ENCODE measurements at places on chromosomes 1 and 21.

GRCh38 chr1:223246476-223247112, 103.5 kb upstream of the TLR5 start:
- no peak for DNase-seq

DNA sequence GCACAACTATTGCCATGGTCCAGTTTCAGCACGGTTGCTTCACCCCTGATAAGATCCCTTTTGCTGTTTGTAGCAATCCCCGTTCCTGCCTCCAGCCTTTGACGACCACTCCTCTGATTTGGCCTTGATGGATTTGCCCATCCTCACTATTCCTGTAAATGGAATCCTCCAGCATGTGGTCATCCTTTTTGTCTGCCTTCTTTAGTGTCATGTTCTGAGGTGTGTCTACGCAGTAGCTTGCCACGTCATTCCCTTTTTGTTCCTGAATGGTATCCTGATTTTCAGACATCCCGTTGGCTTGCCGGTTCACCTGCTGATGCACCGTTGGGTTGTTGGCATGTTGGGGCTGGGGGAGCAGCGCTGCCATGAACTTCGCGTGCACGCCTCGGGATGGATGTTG, 7.8 kb downstream of the AJAP1 start:
- no peak for DNase-seq

DNA sequence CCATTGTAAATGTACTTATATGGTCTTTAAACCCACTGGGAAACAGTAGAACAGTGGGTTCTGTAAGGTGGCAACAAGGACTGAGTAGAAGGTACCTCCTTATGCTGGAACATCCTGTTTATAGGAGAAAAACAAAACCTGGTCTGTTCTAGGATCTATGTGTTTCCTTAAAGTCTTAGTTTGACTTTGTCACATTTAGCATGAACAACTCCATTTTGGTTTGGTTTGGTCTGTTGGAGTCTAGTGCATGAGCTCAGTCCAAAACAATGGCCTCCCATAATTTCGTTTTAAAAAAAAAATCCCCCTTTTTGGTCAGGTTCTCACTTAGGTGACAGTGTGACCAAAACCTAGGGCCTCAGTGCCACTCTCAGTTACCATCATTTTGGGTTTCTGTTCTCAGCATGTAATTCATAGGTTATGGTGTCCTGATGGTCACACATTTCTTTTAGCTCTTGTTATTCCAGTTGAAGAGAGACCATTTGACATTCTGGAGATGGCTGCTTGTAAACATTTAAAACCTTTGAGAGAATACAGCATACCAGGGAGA, 66.4 kb upstream of the IL12RB2 start:
- DNase-seq, result no peak

DNA sequence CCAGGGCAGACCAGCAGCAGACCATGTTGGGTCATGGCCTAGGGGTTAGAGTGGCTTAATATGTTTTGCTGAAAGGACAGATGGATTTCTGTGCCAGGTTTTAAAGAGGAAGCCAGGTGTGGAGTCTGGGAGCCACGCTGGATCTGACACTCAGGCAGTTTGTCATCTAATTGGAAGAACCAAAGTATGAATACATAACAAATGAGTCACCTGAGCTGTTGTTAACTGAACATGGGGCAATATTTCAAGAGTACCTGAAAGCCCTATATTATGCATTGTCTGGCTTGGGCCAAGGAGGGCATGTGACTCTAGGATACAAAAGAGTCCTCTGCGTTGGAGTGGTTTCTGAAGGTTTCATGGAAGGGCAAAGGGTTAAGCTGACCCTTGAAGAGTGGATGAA, 70.6 kb downstream of the LMO4 start:
- DNase-seq, result no peak

DNA sequence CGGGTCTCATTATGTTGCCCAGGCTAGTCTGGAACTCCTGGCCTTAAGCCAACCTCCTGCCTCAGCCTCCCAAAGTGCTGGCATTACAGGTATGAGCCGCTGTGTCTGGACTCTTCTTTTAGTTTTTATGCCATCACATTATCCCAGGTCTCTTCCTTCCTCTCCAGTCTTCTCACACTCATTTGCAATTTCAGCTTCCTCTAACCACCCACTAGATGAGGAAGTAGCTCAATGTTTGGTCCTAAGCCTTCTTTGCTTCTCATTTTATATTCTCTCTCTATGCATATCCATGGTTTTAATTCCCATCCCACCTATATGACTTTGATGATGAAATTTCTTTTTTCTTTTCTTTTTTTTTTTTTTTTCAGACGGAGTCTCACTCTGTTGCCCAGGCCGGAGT, 3.1 kb upstream of the ZBTB8A start:
- no peak for DNase-seq

- no peak for DNase-seq
These were observed 143.6 kb downstream of the LRRC7 start for GRCh38 chr1:69711190-69711930.

DNA sequence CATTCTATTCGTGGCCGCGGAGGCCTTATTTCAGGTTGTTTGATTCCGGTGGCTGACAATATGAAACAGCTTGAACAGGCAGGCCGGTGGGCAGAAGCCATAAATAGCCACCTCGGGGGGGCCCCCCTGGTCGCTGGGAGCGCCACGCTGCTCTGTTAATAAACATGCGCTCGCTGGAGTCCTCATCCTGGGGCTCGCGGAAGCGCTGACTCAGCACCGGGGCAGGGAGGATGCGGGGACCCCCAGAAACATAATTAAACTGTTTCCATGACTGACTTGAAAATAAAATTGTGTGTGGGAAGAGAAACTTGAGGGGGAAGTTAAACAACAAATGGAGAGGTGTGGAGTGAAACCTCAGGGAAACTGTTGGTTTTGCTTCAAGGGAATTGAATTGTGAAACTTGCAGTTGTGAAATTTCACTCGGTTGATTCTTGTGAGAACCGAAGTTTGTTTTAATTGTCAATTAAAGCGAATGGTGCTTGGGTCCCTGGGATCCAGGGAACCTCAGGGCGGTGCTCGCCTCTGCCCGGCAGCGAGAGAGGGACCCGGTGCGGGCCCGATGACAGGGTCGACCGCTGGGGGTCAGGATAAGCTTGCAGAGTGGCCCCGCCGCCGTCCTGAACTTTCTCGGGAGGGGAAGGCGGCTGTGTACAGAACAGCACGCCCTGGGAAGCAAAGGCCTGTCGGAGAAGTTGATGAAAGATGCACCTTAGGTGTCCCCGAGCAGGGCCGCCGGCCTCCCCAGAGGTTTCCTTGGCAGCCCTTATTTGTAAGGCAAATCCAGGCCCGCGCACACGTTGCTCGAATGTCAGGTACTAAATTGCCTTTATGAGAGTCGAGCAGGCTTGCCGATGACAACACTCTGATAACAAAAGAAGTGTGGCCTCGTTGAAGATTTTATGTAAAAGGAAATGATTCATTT, 176.9 kb upstream of the LMO4 start:
- DNase-seq, result peak; percentile 17

DNA sequence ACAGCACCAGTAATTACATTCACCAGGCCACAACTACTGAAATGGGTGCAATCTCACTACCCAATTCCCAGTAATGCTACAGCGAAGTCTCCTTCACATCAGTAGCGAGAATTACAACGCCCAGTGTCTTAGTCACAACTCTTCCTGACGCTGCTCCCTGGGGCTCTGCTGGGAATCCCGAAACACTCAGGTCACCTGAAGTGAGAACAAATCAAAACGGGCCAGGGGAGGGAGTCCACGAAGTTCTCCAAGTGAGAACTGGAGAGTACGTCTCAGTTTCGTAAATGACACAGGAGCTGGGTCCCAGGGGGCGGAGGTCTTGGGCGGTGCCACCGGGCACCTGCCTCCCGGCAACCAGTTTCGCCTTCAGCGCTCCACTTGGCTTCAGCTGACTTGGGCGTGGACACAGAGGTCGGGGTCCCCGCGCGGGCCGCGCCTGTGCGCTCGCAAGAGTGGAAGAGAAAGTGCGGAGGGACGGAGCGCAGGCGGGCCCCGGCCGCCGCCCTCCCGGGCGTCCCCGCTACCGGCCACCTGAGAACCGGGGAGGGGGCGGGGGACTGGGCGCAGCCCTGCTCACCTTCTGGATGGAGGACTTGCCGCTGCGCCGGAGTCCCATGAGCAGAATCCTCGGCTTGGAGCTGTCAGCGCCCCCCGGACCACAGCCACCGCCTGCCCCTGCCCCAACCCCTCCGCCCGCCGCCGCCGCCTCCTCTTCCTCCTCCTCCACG, 575 bp downstream of the RRAGC start:
- DNase-seq, result peak; percentile 16

DNA sequence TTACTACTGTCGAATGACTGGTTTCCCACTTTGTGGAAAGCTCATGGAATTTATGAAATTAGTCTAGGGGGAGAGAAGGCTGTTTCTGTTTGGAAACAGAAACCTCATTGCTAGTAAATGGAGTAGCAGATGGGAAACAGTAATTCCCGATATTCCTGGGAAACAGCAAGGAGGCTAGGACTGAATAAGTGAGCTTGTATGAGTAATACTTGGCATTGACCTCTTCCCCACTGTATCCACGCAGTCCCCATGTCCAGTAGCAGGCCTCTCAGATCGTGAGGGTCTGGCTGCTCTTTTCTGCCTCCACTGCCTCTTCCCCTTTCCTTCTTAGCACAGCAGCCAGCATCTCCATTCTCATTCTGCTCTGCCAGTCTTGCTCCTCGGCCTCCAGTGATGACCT, 75.5 kb downstream of the PRDM2 start:
- no peak for DNase-seq

DNA sequence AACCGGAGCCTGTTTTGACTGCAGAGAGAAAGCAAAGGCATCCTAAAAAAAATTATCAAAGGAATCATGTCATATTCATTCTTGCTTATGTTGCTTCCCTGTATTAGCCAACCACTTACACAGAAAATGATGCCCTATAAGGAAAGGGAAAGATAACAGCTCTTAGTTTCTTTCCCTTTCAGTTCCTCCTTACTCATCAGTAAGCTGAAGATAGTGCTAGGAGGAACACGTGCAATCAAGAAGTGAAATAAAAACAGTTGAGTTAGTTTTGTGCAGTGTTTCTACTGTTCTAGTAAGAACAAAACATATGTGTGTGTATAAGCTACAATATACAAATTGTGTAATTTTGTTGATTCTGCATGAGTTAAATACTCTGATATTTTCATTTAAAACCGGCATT, 45.3 kb upstream of the MTF2 start:
- DNase-seq, result no peak

DNA sequence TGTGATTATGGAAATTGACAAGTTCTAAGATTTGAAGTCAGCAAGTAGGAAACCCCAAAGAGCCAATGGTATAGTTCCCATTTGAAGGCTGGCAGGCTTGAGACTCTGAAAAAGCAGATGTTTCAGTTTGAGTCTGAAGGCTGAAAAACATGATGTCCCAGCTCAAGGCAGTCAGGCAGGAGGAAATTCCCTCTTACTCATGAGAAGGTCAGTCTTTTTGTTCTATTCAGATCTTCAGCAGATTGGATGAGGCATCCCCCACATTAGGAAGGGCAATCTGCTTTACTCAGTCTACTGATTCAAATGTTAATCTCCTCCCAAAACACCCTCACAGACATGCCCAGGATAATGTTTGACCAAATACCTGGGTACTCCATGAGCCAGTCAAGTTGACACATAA, 372.5 kb upstream of the ST6GALNAC5 start:
- DNase-seq, result no peak

DNA sequence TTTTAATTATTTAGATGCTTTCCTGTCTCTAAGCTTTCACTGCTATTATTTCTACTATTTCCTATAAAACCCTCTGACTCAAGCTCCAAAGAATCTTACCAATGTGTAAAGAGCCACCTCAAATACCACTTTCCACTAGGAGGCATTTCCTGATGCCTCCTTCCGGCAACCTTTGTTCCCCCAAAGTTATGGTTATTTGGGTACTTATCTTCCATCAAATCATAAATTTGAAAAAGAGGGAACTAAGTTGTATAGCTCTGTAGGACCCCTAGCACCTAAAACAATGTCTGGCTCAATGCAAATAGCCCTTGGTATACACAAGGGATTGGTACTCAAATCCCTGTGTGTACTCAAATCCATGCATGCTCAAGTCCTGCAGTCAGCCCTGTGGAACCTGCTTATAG, 79.6 kb downstream of the NME7 start:
- DNase-seq, result no peak

DNA sequence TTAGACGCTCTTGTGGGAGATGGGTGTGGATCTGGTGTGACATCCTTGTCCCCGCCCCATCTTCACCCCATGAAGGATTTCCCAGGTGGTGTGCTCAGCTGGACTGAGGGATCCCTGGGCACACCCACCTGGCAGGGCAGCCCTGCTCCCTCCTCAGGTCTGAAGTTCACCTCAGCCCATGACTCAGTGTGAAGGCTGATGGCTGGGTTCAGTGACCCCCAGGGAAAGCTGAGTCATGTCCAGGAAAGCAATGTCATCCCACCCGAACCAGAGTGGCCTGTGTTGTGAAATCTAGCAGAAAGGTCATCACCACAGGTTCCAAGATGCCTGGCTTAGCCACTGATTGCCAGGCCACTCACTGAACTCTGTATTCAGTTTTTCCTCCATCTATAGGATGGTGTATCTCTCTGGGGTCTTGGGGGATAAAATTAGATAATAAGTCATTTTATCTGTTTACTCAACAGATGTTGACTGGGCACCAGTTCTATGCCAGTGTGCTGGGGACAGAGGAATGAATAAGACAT, 97.7 kb upstream of the JUN start:
- DNase-seq, result no peak

Data from stimulated activated CD4-positive, alpha-beta T cell treated with anti-CD3 and anti-CD28 coated beads, Interleukin-15, amount 100 ng/mL, for 1 hour (primary cell).